ENCODE measurements at places on chromosomes 1 and 21.

DNA sequence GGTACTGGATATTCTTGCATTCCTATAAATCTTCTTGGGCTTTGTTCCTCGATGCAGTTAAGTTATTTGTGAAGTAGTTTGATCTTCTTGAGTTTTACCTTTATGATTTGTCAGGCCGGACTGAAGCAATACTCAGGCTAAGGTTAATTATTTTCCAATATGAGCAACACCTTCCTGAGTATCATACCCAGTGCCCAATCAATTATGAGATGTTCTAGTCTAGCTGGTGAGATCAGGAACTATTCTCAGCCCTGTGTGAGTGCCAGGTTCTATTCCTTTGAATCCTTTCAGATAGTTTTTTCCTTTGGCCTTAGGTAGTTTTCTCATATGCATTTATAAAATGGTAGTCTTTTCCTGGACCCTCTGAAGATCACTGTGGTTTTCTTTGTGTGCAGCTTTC lies 92.5 kb downstream of the SCMH1 start:
- no peak for DNase-seq

DNA sequence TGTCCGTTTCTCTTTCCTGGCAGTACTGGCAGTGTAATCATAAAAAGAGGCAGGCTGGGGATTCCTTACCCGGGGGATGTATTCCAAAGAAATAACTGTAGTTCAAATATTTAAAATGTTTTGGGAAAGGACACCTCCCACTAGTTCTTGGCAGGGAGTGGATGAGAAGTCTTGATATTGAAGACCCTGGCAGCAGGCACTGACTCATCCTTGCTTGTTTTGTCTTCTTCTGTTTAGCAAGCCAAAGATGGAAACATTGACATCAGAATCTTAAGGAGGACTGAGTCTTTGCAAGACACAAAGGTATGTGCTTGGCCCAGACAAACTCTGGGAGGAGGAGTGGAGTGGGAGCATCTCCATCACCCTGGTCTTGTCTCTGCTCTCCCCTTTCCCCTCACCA lies 639 bp downstream of the IL20 start:
- DNase-seq: no peak

GRCh38 chr1:202603435-202603834 lies 106.8 kb downstream of the SYT2 start:
- DNase-seq: no peak

GRCh38 chr1:2526824-2527555 lies 594 bp upstream of the PANK4 start:
- no peak for DNase-seq

- DNase-seq: no peak
These were observed 82.7 kb downstream of the CAMTA1 start for GRCh38 chr1:6867729-6868659.

Data from NCI-H1048 (cell line).